ENCODE measurements at places on chromosomes 3 and 15.

DNA sequence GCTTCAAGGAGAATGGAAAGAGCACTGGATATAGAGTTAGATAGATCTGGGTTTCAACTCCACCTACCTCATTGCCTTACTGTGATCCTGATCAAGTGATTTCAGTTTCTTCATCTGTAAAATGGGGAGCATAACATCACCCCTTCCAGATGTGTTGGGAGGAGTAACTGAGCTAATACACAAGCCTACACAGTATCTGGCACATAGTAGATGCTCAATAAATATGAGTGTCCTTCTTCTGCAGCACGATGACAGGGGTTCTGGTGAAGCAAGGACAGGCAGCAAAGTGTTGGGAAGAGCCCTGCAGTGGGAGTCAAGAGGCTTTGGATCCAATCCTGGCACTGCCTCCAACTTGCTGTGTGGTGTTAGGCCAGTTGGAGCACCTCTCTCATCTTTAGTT, 270.0 kb downstream of the UACA start:
- DNase-seq = peak; percentile 7

DNA sequence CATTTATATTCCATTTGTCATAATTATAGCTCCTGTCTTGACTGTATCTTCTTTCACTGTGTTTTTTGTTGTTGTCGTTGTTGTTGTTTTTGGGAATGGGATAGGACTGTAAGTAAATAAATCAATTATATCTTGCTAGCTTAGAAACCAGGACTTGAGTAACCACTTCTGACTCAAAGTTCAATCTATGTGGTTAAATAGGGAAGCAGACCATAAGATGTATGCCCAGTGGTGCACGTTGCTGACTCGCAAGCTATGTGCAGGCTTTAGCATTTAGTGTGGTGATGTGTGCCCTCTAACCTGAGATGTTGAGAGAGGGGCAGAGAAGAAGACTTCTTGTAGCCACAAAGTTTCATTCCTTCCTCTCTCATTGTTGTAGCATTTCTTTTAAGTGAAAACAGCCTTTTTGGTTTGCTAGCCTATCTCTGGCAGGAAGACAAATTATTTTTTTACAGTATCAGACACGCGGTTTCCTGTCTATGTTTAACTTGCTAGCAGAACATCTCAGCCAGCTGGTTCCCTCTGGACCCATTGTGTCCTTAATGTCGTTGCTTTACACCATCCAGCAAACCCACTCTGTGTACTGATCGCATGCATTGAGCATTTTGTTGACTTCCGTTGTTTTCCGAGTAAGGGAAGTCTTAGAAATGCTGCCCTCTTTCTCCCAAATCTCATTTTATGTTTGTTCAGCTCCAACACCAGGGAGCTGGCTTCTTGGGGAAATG, 52.1 kb downstream of the TGFBR2 start:
- peak; percentile 48 for DNase-seq

DNA sequence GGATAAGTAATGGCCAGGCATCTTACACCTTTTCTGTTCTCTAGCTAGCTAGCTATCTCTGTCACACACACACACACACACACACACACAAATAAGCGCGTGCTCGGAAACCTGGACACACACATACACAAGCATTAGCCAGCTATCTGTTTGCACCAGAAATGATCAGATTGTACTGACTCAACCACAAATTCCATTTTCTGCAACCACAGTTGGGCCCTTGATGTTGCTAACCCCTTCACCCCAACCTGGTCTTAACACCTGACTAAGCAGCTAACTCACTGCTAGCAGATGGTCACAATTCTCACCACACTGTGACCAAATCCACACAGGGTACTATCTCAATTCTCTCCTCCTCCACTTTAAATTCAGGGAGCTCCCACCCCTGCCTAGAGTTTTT, 183.0 kb upstream of the THBS1 start:
- no peak for DNase-seq

GRCh38 chr3:86988235-86988634, 2.7 kb downstream of the VGLL3 start:
- DNase-seq = no peak

DNA sequence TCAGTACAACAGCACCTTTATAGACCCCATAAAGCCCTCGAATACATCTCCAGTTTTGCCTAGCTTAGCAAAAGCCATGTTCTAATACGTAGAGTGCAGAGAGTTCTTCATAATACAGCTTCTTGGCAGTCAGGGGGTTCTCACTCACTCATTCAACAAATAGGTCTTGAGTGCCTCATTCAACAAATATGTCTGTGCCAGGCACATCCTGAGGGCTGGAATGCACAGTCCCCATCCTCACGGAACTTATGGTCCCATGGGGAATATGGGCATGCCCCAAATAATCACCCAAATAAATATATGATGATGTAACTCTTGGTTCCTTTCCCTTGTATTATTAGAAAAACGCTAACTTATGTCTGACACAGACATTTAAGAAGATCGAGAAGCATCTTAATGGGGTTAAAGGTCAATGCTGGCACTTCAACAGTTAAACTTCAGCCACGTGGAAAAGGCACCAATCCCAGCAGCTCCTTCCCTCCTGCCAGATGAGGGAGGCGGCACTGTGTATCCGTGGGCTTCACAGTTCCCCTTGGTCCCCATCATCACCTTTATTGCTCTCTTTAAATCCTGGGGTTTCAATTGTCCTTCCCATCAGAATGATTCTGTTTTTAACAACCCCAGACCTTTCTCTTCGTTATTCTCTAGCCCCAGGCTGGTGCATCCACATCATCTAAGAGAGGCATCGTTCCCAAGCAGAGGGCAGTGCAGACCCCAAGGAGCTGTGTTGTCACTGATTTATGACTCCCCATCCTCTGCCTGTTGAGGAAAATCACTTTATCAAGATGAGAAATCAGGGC, 18.9 kb upstream of the SEMA5B start:
- DNase-seq = no peak

GRCh38 chr3:57951066-57951882, 56.9 kb upstream of the FLNB start:
- no peak for DNase-seq

- DNase-seq = no peak
These were observed 785.5 kb upstream of the ARRDC4 start for GRCh38 chr15:97174886-97175540.

- DNase-seq = no peak
These were observed 416.7 kb downstream of the ZBTB20 start for GRCh38 chr3:114730397-114730796.

- no peak for DNase-seq
These were observed 19.4 kb upstream of the SEMA4B start for GRCh38 chr15:90181776-90182175.

GRCh38 chr3:108835101-108835500, 12.5 kb downstream of the TRAT1 start:
- no peak for DNase-seq
